ENCODE measurements at places on chromosomes 2 and 18.

- DNase-seq: peak; percentile 69
Observed at GRCh38 chr2:101805152-101806088, 107.9 kb downstream of the MAP4K4 start.

DNA sequence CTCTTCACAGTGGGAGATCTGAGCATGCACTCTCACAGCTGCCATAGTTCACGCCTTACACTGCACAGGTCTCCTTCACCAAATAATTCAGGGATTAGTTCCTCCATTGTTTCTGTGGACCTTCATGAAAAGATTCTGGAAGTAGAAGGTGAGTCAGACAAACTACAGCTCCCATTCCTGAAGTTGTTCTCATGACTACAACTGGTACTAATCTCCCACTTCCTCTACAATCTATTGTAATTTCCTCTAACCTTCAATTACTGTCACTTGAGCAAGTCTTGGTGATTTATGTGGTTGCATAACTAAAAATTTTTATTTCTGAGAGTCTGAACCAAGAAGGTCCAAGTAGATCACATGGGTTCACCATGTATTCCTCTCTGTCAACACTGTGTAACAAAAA lies 128.7 kb downstream of the XIRP2 start:
- no peak for DNase-seq

- DNase-seq: no peak
Observed at GRCh38 chr2:141523199-141523598, 607.6 kb downstream of the LRP1B start.

DNA sequence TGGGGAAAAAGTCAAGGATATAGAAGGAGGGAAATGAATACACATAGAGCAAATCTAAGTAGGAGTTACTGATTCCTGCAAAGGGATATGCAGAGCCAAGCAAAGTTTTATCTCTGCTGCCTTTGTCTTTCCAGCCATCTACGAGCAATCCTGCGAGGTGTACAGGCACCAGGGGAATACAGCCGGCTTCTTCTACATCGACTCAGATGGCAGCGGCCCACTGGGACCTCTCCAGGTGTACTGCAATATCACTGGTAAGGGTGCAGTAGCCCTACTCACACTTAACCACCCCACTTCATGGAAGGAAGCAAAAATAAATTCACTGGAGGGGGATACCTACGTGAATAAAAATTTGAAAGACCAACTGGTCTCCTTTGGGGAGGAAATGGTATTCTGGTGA lies 584.6 kb downstream of the CNTNAP5 start:
- DNase-seq: no peak

GRCh38 chr18:62048279-62048678 lies 138.6 kb downstream of the PIGN start:
- no peak for DNase-seq

GRCh38 chr18:79199691-79200374 lies 130.6 kb downstream of the ATP9B start:
- DNase-seq: peak; percentile 52

- DNase-seq: no peak
Observed at GRCh38 chr18:47911877-47912276, 18.6 kb downstream of the SMAD2 start.

DNA sequence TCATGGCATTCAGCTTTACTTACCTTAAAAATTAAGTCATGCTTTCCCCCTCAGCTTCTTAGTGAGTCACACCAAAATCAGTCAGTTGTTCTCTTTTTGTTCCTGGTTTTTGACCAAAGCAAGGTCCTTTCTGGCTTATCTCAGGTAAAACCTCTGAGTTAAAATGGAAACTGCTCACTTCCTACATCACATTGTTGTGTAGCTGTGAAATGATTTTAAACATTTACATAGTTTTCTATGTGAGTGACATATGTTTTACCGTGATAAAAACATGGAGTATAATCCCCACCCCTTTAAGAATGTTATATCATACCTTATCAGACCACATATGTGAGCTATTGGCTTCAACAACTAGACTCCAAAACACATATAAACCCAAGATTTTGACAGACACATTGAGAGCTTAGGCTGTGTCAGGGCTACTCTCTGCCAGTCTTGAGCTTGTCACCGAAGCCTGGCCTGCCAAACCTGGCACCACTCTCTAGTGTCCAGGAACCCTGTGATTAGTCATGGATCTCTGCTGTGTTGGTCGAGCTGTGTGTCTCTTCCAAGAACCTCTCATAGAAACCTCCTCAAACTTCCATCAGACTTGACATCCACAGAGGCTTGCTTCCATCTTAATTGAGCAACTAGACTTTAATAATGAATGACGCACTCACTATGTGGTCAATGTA lies 294.5 kb upstream of the FBXO11 start:
- no peak for DNase-seq

GRCh38 chr2:195498176-195498575 lies 158.8 kb upstream of the SLC39A10 start:
- peak; percentile 22 for DNase-seq

DNA sequence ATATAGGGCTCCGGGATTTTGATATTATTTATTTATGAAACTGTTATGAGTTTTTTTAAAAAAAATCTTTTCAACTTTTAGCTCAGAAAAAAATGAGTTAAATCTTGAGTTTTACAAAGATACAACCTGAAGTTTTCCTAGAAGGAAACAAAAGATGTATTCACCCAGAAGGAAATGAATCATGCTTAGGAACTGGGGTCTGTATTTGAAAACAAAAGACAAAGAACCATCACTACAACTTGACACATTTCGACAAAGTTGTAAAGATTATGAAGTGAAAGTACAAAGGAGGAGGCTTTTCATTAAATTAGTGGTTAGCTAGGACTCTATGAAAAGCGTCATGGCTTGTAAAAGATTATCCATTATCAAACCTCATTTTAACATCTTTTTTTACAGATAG lies 143.3 kb downstream of the PDE1A start:
- DNase-seq: no peak

DNA sequence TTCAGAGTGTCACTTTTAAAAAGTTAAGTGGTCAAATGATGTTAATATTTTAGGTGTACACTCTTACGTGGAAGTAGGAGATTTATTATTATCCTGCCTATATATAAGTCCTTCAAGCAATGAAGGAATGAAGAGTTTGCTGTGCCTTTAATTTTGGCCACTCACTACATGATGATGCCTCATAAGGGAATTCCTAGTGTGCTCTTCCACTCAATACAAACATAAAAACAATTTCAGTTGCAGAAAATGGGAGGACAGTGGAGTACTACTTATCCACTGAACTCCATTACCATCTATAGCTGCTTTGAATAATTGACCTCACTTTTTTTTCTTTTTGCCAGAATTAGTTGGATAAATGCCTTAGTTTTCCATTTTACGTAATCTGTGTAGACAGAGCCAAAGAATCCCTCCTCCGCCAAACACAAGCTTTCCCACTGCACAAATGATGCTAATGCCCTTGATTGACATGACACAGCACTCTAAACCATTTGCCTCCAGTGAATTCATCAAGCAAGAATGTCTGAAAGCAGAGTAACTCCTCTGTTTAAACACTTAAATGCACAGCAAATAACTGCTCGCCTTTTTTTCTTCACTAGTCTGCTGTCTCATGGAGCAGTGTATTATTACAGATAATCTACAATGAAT lies 751.1 kb upstream of the FANCL start:
- DNase-seq: peak; percentile 52

- no peak for DNase-seq
Observed at GRCh38 chr2:80244905-80245584, 59.5 kb downstream of the LRRTM1 start.

DNA sequence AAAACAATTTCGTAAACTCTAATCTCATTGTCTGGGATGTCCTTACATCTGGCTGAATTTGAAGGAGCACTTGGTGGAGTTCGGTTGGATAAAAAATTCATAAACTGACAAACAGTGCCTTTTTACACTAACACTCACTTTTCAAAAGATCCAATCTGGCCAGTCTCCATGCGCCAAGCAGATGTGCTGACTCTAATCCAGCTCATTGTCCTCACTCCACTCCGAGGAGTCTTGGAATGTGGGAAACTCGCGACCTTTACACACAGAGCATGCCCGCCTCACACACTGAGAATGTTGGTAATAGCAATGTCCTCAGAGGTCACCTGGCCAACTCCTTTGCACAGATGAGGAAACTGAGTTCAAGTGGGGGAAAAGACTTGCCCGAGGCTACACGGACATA lies 66.8 kb downstream of the XDH start:
- peak; percentile 50 for DNase-seq

DNA sequence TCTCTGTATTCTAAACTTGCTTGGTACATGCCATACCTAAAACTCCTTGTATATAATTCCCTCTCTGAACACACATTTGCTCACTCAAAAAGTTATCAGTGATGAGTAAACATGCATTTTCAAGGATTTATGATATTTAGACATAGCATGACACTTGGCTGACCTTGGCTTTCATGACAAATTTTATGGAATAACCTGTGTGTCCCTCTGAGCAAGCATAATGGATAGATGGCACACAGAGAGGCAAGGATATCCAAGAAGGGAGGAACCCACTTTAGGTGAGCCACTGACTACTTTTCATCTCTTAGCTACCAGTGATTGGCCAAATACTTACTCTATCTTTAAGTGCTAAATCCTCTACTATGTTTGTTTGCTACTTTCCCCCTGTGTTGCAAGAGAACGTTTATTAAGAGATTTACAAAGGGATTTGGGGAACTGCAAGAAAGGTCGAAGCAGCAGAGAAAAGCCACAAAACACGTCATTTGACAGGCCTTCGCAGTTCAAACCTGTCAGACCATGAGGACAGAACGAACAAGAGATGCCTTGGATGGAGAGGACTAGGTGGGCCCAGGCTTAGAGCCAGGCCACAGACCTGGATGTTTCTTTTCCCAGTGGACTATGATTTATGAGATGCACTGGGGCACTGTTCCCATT lies 379.9 kb downstream of the NBAS start:
- DNase-seq: no peak

GRCh38 chr2:128621074-128621473 lies 302.4 kb upstream of the HS6ST1 start:
- no peak for DNase-seq

DNA sequence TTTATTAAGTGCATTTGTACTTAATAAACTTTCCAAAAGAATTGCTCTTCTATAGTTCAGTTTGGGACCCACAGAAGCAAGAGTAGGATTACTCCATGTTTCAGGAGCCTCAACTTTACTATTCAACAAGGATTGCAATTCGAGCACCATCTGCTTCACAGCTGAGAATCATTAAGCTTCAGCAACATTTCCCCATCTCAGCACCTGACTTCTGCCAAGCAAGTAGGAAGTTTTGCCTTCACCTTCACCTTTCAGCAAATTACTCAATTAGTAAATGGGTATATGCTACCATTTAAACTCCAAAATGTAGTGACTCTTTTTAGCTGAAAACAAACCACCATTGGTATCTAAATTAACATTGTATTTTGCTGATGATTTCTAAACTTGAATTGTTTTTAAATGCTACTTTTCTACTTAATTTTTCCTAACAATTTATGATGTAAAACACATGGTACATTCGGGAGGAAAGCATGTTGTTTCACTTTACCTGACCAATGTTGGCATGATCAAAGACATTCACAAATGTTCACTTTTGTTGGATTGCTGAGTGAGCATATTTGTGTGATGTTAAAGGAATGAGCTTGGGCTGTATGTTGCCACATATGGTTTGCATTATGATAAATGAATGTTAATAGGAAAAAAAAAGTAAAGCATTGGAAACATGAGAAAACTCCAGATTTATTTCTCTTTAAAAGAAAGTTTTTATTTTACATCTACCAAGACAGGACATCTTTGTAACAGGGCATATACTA lies 159.2 kb downstream of the GULP1 start:
- DNase-seq: peak; percentile 60

- no peak for DNase-seq
Observed at GRCh38 chr18:48947092-48947491, 3.7 kb downstream of the SMAD7 start.

DNA sequence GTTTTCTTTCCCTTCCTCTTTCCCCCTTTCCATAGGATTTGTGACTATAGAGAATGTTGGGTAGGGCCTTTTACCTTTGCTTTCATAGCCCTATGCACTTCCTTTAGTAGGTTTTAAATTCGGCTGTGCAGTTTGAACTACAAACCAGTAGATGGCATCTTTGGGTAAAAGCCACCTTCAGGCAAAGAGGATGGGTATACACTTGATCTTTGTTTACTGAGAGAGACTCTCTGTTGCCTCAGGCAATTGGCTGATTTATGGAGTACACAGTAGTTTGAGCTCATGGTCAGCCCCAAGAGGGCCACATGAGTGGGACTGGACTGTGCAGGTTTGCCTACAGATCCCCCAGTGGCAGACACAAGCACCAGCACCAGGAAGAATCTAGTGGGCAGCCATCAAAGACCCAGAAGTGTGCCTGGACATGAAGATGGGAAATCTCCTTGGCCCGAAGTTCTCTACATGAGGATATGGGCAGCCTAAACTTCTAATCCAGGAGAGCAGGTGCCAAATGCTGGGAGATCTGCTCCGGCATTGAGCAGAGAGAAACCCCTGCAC lies 1304.3 kb upstream of the DDX18 start:
- DNase-seq: peak; percentile 7

DNA sequence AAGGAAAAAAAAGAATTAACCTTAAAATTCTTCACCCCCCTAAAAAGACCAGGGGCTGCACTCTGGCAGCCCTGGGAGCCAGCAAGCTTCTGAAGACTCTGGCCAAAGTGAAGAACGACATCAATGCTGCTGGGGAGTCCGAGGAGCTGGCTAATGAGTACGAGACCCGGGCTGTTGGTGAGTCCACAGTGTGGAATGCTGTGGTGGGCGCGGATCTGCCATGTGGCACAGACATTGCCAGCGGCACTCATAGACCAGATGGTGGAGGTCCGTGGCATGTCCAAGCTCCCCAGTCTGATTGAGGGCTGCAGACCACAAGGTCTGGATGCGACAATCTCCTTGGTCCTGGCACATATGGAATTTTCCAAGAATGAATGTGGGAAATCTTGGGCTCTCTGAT lies 47.4 kb downstream of the TRPM8 start:
- DNase-seq: peak; percentile 22

DNA sequence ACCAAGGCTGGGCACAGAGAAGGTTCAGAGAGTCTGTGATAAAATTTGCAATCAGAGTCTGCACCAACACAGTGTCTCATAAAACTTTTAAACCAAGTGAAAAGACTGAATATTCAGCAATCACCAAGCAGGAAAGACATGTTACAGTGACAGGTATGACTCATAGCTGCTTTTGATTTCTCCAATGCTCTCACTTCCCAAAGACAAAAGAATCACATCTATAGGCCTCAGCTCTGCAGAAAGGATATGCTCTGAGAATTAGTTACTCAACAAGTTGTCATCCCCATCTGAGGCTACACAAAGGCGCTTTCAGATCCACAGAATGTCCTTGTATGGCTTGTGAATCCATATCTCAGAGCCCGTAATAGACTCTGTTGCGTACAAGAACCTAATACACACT lies 92.5 kb downstream of the KCNF1 start:
- DNase-seq: peak; percentile 65
